ENCODE measurements at places on chromosomes 16 and 17. TPM values are rescaled to one million over a fixed set of nuclear protein-coding genes. Genes with fewer than 3 reads are reported as not detected.

- DNase-seq: peak; percentile 50
These were observed 158.9 kb upstream of the NOL11 start for GRCh38 chr17:67558740-67559380.

GRCh38 chr16:21656795-21657768 is 4.7 kb upstream of the IGSF6 start:
- DNase-seq: peak; percentile 67

TNFRSF13B gene
- not detected for polyA plus RNA-seq

CDIPT gene
- 111 TPM for polyA plus RNA-seq

DNA sequence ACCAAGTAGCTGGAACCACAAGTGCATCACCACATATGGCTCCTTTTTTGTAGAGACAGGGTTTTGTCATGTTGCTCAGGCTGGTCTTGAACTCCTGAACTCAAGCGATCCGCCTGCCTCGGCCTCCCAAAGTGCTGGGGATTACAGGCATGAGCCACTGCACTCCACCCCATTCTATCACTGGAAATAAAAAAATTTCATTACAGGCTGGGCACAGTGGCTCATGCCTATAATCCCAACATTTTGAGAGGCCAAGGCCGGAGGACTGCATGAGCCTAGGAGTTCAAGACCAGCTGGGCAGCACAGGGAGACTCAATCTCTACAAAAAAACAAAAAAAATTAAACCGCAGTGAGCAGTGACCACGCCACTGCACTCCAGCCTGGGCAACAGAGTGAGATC is 60.1 kb downstream of the BRIP1 start:
- DNase-seq: no peak

GRCh38 chr16:78742501-78743283 is 643.2 kb downstream of the WWOX start:
- DNase-seq: peak; percentile 27

TP53TG3D gene
- polyA plus RNA-seq: not detected

DNA sequence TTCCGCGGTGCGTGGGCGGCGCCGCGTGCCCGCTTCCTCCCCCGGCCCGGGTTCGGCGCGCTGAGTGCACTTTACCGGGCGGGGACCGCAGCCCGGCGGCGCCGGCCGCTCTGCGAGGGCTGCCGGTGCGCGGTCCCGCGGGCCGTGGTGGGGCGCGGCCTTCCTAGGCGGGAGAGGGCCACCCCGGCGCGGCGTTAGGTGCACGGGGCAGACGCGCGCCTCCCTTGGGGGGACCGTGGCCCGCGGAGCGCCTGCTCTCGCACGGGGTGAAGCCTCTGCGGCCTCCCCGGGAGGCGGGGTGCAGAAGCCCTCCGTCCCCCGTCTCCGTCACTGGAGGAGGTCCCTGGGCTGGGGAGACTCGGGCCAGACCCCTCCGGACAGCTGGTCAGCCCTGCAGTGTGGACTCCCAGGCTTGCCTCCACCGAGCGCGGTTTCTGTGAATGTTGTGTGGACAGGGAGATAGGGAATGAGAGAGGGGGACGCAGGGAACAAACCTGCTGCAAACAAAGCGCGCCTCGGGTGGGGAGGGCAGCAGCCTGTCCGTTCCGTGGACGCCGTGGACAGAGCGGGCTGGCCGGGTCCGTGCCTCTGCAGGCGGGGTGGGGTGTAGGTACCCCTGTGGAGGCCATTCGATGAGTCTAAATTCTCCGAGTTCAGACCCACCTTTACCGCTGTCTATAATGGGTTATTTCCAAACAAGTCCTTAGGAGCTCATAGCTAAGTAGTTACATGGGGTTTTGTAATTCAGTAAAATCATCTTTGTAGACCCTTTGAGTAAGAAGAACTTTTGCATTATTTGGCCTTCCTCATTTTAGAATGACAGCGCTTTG is 721 bp downstream of the TBCD start:
- DNase-seq: no peak

DNA sequence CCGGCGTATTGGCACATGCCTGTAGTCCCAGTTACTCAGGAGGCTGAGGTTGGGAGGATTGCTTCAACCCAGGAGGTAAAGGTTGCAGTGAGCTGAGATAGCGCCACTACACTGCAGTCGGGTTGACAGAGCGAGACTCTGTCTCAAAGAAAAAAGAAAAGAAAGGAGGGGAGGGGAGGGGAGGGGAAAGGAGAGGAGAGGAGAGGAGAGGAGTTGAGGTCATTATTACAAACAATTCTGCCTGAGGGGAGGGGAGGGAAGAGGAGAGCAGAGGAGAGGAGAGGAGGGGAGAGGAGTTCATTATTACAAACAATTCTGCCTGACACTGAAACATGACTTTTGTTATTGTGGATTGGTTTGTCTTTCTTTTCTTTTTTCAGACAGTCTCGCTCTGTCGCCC is 19.8 kb upstream of the ABCA5 start:
- DNase-seq: no peak

DNA sequence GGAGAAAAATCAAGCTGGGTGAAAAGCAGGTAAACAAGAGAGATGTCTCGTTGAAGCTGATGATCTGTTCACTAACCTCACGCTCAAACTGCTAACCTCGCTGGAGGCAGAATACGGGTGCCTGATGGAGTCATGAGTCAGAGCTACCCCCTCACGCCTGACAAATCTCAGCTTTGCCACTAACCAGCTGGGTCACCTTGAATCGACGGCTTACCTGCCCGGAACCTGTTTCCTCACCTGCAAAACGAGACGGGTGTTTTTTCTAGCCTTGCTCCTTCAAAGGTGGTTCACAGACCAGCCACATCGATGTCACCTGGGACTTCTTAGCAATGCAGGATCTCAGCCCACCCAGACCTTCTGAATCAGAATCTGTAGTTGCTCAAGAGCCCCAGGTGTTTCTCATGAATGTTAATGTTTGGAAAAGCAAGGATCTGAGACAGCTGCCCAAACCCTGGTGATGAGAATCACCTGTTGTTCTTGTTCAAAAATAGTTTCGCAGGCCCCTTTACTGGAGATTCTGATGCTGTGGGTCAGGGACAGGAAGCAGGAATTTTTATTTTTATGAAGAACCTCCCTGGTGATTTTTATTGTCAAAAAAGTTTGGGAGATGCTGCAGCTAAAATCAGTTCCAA is 56.9 kb downstream of the MARCHF10 start:
- DNase-seq: peak; percentile 24

- no peak for DNase-seq
These were observed 56.2 kb upstream of the CRISPLD2 start for GRCh38 chr16:84763629-84764028.

RNF112 gene
- 5.7 TPM for polyA plus RNA-seq
